ENCODE measurements at places on chromosomes 2 and 18. TPM values are rescaled to one million over a fixed set of nuclear protein-coding genes. Genes with fewer than 3 reads are reported as not detected.

The NOSTRIN gene
- not detected for polyA plus RNA-seq

- no peak for DNase-seq
Observed at GRCh38 chr2:240256704-240257637, 116.5 kb upstream of the OTOS start.

GRCh38 chr18:4908328-4908727, 288.7 kb downstream of the AKAIN1 start:
- no peak for DNase-seq

The C2orf66 gene
- 0.32 TPM for polyA plus RNA-seq

DNA sequence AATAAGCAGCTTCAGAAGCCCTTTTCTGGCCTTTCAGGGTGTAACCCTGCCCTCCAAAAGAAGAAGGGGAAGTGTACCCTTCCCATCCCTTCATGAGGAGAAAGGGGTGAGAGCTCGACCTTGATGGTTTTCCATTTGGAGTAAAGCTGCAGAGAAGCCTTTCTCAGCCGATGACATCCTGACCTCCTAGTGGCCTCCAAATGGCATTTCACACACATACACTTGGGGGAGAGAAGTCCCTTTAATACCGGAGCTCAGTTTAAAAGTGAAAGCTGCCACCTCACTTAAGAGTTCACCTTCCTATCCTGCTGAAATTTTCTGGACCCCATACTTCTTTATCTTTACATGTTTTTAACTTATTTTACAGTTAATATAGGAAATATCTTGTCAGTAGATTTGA, 716.7 kb downstream of the DCDC2C start:
- DNase-seq: no peak

DNA sequence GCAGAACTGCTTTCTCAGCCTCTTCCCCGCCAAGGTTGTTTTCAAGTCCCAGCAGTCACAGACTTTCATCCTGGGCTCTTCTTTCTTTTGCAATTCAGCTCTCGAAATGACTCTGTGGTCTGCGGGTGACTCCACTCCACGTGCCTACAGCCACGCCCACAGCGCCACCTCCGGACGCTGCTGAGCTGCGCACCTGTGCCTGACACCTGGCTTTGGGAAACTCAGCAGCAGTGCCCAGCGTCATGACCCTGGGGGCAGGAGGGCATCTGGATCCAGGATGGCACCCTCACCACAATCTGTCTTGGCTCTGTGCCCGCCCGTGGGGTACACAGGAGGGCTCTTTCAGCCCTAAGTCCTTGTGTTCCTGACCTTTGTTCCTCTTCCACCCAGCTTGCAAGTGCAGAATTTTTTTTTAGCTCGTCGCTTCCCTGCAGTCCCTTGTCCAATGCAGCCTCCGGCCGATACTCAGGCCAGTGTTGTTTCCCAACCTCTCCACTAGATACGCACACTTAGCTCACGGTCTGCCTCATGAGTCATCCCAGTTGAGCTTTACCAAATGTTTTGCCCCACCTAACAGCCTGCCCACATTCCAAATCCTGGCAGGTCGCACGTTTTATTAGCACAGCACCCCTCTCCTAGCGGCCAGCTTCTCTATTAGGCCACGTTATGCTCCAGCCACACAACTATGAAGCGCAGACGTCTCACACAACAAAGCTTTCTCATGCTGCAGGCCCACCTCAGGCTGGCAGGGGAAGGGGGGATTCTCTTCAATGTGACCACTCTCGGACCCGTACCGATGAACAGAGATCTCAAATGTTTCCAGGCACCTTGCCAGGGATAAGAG, 6.5 kb upstream of the CAPN10 start:
- DNase-seq: no peak

The LYPD6 gene
- 2.4 TPM for polyA plus RNA-seq

DNA sequence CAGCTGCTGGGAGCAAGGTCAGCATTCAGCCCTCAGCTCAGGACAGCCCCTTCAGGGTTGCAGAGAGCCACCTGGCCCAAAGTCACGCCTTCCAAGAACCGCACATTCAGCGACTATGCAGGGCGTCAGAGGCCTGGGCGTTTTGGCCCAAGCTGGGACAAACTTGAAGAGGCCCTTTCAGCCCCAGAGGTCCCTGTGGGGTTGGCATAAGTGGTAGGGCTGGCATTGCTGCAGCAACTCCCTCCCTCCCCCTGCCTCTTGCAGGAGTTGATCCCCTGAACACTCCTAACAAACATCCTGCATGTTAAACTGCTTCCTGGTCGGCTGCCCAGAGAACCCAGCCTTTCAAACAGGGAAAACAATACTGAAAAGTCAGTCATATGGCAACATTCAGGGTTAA, 192.9 kb upstream of the SMAD2 start:
- no peak for DNase-seq

DNA sequence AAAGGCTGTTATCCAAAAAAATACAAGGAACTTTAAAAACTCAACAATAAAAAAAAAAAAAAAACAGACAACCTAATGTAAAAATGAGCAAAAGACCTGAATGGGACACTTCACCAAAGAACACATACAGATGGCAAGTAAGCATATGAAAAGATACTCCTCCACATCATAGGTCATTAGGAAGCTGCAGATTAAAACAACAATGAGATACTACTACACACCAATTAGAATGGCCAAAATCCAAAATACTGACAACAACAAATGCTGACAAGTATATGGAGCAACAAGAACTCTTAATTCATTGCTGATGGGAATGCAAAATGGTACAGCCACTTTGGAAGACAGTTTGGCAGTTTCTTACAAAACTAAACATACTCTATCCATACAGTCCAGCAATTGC, 84.2 kb downstream of the DYNC1I2 start:
- no peak for DNase-seq

GRCh38 chr18:36636237-36636817, 192.5 kb downstream of the TPGS2 start:
- DNase-seq: no peak

Data from keratinocyte (primary cell).